ENCODE measurements at places on chromosomes 1 and 21.

DNA sequence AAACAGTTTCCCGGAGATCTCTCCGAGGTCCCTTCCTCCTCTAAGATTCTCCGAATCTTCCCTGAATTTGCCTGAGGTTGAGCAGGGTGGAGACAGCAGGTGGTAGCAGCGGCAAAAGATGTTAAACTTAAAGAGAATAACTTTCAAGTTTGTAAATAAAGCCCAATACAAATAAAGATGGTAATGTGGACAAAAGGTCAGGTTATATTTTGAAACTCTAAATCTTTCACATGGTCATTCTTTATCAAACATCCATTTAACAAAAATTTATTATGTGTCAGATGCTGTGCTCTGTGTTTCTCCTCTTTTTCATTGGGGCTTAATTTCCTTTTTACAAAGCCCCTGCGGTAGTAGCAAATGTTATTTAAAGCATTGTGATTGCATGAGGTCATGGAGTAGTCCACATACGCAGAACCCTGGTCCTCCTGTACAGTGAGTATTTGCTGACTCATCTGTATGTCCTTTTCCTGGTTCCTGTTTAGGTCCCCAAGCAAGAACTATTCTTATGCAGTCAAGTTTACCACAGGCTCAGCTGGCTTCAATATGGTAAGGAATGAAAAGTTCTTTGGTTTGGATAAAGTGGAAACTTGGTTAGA is 119.2 kb downstream of the ITSN1 start:
- no peak for DNase-seq

GRCh38 chr1:21764615-21765423 is 18.1 kb downstream of the USP48 start:
- DNase-seq: no peak

DNA sequence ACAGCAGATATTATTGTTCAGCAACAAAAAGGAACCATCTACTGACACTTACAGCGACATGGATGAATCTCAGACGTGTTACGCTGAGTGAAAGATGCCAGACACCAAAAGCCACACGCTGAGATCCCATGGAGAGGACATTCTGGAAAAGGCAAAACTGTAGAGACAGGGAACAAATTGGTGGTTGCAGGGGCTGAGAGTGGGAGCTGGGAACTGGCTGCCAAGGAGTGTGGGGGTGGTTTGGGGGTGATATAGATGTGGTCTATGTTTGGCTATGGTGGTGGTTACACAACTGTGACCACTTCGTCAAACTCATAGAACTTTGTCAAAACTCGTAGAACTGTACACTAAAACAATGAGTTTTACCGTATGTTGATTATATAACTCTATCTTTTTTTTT is 57.7 kb downstream of the RIPK4 start:
- DNase-seq: no peak

GRCh38 chr1:26145041-26145959 is 13.6 kb upstream of the FAM110D start:
- peak; percentile 75 for DNase-seq

DNA sequence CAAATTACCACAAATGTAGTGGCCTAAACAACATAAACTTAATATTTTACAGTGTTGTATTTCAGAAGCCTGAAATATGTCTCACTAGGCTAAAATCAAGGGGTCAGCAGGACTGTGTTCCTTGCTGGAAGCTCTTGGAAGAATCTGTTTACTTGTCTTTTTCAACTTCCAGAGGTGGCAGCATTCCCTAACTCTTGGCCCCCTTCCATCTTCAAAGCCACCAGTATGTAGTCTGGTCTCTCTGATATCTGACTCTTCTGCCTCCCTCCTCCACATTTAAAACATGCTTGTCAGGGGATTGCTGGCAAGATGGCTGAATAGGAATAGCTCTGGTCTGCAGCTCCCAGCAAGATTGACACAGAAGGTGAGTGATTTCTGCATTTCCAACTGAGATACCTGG is 567.5 kb downstream of the PLA2G4A start:
- DNase-seq: no peak

GRCh38 chr21:16928439-16928838 is 584.4 kb upstream of the CXADR start:
- no peak for DNase-seq

DNA sequence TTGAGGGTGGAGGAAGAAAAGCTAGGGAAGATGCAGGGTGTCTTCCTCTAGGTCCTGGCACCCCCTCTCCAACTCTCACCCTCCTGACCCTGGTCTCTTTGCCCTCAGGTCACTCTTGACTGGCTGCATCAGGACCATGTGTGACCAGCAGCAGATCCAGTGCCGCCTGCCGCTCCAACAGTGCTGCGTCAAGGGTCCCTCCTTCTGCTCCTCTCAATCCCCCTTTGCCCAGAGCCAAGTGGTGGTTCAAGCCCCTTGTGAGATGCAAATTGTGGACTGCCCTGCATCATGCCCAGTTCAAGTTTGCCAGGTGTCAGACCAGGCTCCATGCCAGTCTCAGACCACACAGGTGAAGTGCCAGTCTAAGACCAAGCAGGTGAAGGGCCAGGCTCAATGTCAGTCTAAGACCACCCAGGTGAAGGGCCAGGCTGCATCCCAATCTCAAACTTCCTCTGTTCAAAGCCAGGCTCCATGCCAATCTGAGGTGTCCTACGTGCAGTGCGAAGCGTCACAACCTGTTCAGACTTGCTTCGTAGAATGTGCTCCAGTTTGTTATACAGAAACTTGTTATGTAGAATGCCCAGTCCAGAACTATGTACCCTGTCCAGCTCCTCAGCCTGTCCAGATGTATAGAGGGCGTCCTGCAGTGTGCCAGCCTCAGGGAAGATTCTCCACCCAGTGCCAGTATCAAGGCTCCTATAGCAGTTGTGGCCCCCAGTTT is 1.8 kb downstream of the KPRP start:
- DNase-seq: no peak

DNA sequence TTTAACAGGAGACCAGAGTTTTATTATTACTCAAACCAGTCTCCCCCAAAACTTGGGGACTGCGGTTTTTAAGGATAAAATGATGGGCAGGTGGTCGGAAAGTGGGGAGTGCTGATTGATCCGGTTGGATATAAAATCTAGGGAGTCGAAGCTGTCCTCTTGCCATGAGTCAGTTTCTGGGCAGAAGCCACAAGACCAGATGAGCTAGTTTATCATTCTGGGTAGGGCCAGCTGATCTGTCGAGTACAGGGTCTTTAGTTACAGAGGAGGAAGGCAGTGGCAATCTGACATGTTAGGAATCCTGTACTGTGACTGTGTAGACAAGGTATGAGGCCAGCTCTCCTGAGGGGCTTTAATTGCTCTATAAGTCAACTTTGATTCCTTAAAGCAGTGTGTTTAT is 22.9 kb upstream of the FOXE3 start:
- no peak for DNase-seq

DNA sequence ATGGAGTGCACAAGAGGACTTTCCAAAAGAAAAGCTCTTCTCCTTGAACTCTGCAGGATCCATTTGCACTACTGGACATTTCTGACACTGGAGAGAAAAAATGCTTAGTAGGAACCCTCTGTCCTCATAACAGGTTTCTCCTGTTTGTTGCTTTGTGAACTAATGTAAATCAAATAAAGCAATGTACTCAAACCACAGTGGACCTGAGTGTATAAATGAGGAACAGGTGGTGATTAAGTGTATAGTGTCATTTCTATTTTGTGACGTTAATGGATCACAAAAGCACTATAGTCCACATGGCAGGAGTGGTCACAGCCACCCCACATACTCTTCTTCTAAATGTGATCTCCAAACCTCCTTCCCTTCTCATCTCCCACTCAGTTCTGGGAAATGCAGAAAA is 268.4 kb upstream of the DUSP10 start:
- DNase-seq: no peak

GRCh38 chr1:50704126-50704525 is 255.9 kb downstream of the FAF1 start:
- DNase-seq: no peak

- no peak for DNase-seq
Measured at GRCh38 chr1:198932351-198932991, 293.6 kb downstream of the PTPRC start.

- DNase-seq: no peak
Measured at GRCh38 chr1:58879464-58879863, 95.6 kb upstream of the JUN start.

- no peak for DNase-seq
Measured at GRCh38 chr1:52880206-52880605, 37.6 kb downstream of the ZYG11A start.

DNA sequence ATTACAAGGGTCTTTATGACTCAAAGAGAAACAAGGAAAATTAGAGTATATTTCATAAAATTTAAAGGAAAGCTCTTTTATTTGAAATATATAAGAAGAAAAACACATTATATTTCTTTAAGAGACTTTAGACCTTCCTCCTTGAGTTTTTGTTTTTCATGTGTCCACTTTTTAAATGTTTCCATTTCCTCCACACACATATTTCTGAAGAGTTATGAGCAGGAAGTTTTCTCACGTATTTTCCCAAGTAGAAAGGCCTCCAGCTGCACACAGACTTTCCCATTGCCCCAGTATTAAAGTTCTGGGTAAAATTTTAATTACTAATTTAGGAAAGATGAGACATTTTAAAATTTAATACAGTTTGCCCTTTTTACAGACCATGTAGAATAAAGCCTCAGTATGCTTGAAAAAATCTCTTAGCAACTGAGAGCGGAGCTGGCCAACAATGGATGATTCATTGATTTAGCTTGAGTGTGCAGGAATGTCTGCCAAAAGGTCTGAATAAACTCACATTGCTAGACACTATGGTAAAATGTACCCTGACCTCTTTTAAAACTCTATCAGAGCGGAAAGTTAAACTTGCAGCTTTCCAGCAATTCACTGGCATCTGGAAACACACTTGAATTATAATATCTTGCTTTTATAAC is 57.9 kb downstream of the DDAH1 start:
- no peak for DNase-seq

GRCh38 chr1:101653482-101653946 is 343.2 kb downstream of the OLFM3 start:
- DNase-seq: no peak

- DNase-seq: peak; percentile 46
Measured at GRCh38 chr1:109466452-109467300, at the start of gene SYPL2. TSS of gene SYPL2 (plus strand) at chr1:109466546. CDS start at chr1:109466844, 298 bp downstream.

- DNase-seq: no peak
Measured at GRCh38 chr1:106526650-106527049, 529.8 kb upstream of the PRMT6 start.

GRCh38 chr1:209808059-209808581 is 2.2 kb upstream of the IRF6 start:
- DNase-seq: no peak

DNA sequence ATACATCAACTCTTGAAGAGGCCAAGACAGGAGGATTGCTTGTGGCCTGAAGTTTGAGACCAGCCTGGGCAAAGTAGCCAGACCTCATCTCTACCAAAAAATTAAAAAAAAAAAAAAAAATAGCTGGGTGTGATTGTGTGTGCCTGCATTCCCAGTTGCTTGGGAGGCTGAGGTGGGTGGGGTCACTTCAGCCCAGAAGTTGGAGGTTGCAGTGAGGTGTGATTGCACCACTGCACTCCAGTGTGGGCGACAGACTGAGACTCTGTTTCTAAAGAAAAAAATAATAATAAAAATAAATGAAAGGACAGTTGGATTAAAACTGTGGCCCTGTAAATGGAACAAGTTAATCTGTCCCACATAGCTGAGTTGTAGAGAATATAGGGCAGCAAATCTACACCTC is 18.9 kb upstream of the ZNF496 start:
- DNase-seq: no peak

DNA sequence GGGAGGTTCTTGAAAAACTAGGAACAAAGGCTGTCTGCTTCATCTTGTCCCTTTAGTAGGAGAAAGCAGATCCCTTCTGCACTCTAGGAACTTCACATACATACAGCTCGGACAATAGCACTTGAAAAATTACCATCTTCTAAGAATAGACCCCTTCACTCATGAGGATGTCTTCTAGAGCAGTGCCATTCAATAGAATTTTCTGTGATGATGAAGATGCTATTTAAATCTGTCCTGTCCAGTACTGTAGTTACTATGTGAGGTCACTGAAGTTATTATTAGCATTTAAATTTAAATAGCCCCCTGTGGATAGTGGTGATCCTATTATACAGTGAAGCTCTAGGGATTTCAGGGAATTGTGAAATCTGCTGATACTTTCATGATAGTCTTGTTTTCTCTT is 46.4 kb upstream of the RAB3GAP2 start:
- no peak for DNase-seq

GRCh38 chr1:11984121-11984520 is 3.9 kb downstream of the MFN2 start:
- no peak for DNase-seq

DNA sequence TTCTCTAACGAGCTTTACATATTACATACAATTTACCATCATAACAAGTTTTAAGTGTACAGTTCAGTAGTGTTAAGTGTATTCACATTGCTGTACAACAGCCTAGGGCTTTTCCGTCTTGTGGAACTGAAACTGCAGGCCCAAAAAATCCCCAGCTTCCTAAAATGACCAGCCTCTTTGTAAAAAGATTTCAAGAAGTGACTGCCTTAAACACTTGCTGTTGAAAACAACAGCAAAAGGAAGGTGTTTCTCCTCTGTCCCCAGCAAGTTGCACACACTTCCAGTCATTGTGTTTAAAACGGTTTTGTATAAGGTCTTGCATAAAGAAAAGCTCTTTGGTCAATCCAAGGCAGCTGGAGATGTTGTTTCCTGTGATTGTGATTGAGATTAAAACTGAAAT is 16.0 kb upstream of the GBP1 start:
- no peak for DNase-seq

DNA sequence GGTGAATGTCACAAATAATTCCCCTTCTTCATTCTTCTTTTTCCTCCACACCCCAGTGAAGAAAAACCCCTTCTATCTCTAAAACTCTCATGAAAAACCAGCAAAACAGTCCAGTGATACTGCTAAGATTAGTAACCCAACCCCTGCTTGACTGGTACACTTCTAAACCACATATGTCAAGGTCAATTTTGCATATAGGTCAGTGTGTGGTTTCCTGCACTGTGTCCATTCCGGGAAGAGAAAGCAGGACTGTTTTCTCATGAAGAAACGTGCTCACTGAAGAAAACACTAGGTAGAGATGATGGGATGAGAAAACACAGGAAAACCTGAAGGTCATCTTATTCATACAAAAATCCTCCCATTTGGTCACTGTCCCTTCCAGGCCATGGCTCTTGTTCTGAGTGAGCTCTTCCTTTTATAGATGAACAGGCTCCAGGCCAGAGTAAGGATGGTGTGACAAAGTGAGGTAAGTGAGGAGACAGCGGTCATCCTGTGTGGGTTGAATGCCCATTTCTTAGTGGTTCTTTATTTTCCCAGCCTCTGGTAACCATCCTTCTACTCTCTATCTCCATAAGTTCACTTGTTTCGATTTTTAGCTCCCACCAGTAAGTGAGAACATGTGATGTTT is 122.7 kb downstream of the FASLG start:
- no peak for DNase-seq

- DNase-seq: no peak
Measured at GRCh38 chr1:69985901-69986439, 219.4 kb downstream of the LRRC40 start.

GRCh38 chr1:93817819-93818569 is 61.0 kb downstream of the DNTTIP2 start:
- peak; percentile 20 for DNase-seq

- peak; percentile 72 for DNase-seq
Measured at GRCh38 chr1:45686015-45686287, 382 bp downstream of the GPBP1L1 start.

Measured in stimulated activated CD4-positive, alpha-beta T cell treated with anti-CD3 and anti-CD28 coated beads, Interleukin-2, amount 100 ng/mL, for 24 hours (primary cell).